ENCODE measurements at places on chromosomes 7 and 10.
A peak's percentile ranks its signal among the peaks of the same experiment; 100 is the strongest.

DNA sequence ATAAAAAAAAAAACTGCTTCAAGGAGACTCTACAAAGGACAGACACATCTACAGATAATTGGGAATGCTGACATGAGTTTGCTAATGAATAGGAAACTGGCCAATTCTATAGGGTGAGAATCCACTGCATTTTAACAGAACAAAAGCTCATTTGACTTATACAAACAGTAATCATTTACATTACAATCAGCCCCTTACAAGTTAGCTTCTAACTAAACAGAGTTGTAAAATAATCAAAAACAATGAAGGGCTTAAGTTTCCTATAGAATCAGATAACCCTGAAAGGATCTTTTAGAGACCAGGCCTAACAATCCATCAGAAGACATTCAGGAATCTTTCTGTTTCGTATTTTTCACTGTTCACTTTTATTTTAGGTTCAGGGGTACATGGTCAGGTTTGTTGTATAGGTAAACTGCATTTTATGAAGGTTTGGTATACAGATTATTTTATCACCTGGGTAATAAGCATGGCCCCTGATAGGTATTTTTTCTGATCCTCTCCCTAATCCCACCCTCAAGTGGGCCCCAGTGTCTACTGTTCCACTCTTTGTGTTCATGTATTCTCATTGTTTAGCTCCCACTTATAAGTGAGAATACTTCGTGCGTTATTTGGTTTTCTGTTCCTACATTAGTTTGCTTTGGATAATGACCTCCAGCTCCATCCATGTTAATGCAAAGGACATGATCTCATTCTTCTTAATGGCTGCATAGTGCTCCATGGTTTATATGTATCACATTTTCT lies 131.3 kb upstream of the NOBOX start:
- DNase-seq: no peak

DNA sequence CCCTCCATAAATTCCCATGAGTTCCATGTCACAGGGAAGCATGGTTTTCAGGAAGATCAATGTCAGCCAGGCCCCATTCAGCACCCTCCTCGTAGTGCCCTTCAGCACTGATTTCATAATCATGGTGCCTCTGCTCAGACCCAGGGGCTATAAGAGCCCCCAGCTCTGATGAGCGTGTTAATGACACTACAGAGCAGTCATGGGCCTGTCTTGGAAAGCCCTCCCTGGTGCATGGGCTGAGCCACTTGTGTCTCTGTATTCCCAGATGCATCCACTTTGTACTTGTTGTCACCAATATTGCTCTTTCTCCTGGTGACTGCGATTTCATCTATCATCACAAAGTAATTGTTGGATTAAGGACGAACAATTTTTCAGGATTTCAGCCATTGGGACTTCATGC lies 154.6 kb downstream of the ADARB2 start:
- no peak for DNase-seq

- no peak for DNase-seq
These were observed 27.0 kb downstream of the ANXA8 start for GRCh38 chr10:47456794-47457527.

- DNase-seq: no peak
These were observed 327.4 kb upstream of the SHH start for GRCh38 chr7:156139633-156140032.

DNA sequence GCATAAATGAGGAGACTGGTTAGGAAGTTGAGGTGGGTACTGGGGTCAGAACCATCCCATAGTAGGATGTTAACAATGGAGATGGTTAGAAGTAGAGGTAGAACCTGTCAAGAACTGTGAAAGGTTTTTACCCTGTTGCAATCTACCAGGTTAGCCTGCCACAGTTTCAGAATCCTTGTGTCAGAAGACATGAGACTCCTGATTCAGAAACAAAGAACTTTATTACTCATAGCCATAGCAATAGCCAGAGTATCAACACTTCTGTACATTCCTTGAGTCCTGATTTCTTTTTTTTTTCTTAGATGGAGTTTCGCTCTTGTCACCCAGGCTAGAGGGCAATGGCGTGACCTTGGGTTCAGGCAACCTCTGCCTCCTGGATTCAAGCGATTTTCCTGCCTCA lies 200.9 kb downstream of the GRM3 start:
- DNase-seq: no peak

DNA sequence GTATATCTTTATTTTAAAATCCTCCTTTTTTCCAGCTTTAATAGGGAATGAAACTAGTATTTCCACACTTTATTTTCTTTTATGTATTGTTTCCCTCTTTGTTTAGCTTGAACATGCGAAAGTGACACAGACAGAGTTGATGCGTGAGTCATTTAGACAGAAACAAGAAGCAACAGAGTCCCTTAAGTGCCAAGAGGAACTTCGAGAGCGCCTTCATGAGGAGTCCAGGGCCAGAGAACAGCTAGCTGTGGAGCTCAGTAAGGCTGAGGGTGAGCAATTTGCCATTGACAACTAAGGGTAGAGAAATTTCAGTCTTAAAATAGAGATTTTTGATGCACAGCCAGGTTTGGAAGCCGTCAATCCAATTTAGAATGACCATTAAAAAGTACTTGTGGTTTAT lies 73.1 kb downstream of the CYP51A1 start:
- DNase-seq: no peak

DNA sequence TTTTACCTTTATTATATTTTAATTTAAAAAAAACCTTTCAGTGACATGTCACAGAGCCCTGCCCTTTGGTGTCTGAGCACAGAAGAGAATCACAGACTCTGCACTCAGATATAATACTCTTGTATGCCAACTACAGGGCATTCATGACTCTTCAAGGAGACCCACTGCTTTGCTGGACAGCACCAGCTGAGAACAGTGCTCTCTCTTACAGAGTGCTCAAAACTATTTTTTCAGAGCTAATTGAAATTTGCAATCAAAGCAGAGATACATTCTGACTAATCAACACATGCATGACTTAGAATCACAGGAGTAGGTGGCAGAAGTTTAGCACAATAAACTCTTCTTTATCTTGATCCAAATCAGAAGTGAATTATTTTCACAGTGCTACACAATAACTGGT lies 99.1 kb downstream of the OSBPL3 start:
- DNase-seq: no peak

- no peak for DNase-seq
These were observed 4.5 kb upstream of the DRGX start for GRCh38 chr10:49400365-49400764.

- DNase-seq: no peak
These were observed 27.6 kb upstream of the SFMBT2 start for GRCh38 chr10:7438196-7438986.

DNA sequence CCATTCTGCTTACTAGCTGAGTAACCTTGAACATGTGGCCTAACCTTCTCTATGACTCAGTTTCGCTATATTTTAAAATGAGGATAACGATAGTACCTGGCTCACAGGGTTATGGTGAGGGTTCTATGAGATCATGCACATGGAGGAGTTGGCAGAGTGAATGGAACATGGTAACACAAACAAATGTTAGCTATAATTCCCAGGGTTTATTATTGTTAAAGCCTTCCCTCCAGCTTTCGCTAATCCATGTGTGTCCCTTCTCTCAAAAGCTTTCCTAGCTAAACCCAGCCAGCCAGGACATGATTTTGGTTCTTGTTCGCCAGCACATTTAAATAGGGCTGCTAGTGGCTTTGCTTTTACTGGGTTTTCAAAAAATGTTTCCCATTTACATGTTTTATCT lies 361.0 kb upstream of the NFE2L3 start:
- peak; percentile 9 for DNase-seq

GRCh38 chr10:67476201-67476600 lies 219.8 kb downstream of the CTNNA3 start:
- DNase-seq: no peak

GRCh38 chr7:960269-960871 lies 5.9 kb upstream of the ADAP1 start:
- no peak for DNase-seq

GRCh38 chr7:82805527-82805960 lies 357.1 kb downstream of the PCLO start:
- no peak for DNase-seq

- no peak for DNase-seq
These were observed 26.8 kb upstream of the VKORC1L1 start for GRCh38 chr7:65846008-65846570.

DNA sequence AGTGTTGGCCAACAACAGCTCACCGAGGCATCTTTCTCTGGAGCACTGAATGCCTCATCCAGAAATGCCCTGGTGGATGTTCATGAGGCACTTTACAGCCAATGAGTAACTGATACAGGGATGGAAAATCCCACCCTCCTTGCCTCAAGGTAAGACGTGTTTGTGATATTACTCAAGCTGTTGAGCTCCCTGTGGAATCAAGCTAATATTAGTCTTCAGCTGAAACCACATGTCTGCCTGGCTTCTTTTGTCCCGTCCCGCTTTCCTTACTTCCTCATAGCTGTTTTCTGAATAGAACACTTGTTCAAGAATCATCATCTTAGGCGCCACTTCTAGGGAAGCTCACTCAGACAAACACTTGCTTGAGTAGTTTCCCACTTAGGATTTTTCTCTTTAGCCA lies 422.4 kb downstream of the INHBA start:
- no peak for DNase-seq

- DNase-seq: no peak
These were observed 76.0 kb upstream of the CAV2 start for GRCh38 chr7:116423499-116423898.

GRCh38 chr10:113616244-113617074 lies 47.4 kb downstream of the NRAP start:
- no peak for DNase-seq

- no peak for DNase-seq
These were observed 7.0 kb upstream of the GNAI1 start for GRCh38 chr7:80127412-80128160.

DNA sequence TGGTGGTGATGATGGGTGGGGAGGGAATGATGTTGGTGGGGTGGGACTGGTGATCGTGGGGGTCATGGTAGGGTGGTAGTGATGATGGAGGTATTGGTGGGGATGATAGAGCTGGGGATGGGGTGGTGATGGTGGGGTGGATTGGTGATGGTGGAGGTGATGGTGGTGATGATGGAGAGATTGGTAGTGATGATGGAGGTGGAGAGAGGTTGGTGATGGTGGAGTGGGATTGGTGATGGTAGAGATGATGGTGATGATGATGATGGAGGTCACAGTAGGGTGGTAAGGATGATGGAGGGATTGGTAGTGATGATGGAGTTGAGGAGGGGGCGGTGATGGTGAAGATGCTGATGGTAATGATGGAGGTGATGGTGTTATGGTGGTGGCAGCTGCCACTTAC lies 155.3 kb downstream of the EXOC4 start:
- no peak for DNase-seq

GRCh38 chr7:116998567-116999175 lies 45.4 kb downstream of the ST7 start:
- DNase-seq: no peak

- no peak for DNase-seq
These were observed 44.3 kb downstream of the NOD1 start for GRCh38 chr7:30434140-30434799.

DNA sequence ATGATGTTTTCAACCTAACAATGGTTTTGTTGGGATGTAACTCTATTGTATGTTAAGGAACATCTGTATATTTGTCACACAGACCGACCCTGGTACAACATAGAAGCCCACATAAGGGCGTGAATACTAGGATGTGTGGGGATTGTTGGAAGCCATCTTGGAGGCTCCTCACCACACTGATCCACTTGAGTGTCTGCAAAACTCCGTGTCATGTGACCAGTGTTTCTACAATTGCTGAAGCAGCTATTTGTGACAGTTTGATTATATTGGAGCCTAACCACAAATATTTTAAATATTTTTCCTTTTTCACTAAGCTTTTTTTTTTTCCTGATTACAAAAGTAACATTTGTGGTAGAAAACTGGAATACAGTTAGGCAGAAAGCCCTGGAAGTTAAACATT lies 27.9 kb downstream of the RALA start:
- no peak for DNase-seq

DNA sequence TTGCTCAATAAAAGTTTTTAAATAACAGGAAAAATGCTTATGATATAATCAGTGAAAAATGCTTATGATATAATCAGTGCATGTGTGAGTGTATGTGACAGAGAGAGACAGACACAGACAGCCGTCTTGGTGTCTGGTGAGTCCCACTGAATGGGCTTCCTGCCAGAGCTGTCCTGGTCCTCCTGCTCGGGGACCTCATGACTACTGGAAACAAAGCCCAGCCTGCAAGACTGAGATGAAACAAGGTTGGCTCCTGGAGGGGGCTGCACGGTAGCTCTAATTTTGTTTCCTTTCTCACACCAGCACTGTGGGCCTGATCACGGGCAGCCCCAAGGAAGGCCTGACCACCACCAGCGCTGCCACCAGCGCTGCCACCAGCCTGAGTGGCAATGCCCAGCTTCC lies 57.3 kb downstream of the NRP1 start:
- no peak for DNase-seq

GRCh38 chr7:25613912-25614311 lies 385.6 kb upstream of the NPVF start:
- no peak for DNase-seq

- no peak for DNase-seq
These were observed 41.3 kb downstream of the PHTF2 start for GRCh38 chr7:77839919-77840318.

DNA sequence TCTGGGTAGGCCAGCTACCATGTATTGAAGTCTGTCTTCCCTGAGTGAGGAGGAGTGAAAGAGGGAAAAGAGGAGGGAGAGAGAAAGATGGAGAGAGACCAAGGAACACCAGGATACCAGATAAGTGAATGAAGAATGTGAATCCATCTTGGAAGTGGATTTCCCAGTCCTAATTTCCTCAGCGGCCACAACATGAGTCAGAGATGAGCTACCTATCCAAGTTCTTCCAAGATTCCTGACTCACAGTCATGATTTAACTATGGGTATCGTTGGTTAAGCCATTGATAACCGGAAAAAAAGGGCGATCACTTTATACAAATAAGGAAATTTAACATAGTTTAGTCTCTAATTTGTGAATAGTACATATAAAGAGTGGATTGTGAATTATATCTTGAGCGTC lies 561.8 kb downstream of the ATRNL1 start:
- DNase-seq: no peak

GRCh38 chr7:129781928-129782817 lies 170.6 kb downstream of the UBE2H start:
- peak; percentile 86 for DNase-seq

GRCh38 chr10:88478256-88478655 lies 104.9 kb downstream of the RNLS start:
- DNase-seq: no peak

DNA sequence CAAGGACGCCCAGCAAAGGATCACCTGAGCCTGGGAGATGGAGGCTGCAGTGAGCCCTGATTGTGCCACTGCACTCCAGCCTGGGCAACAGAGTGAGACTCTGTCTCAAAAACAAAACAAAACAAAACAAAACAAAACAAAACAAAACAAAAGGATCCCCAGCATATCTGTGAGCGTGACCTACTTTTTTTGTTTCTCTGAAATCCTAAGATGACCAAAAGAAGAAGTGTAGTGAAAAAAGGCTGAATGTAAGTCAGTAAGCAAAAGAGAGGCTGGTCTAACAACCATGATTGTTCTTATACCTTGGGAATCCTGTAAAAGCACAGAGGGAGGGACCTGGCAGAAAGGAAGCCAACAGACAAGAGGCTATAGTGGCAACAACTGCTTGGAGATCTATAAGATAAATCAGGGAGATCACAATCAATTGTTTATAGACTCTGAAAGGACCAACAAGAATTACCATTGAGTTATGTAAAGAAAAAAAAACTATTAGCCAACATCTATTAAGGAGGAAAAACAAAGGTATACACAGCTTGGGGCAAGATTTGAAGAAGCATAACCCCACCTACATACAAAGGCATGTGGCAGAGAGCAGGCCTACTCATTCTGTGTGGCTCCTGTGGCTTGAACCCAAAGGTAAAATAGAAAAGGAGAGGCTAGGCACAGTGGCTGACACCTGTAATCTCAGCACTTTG lies 255.2 kb upstream of the KLF14 start:
- DNase-seq: no peak

GRCh38 chr10:128429835-128430513 lies 303.8 kb upstream of the MKI67 start:
- no peak for DNase-seq

All from WERI-Rb-1 (cell line).